ENCODE measurements at places on chromosomes 12 and 14. TPM values are rescaled to one million over a fixed set of nuclear protein-coding genes. Genes with fewer than 3 reads are reported as not detected.

DNA sequence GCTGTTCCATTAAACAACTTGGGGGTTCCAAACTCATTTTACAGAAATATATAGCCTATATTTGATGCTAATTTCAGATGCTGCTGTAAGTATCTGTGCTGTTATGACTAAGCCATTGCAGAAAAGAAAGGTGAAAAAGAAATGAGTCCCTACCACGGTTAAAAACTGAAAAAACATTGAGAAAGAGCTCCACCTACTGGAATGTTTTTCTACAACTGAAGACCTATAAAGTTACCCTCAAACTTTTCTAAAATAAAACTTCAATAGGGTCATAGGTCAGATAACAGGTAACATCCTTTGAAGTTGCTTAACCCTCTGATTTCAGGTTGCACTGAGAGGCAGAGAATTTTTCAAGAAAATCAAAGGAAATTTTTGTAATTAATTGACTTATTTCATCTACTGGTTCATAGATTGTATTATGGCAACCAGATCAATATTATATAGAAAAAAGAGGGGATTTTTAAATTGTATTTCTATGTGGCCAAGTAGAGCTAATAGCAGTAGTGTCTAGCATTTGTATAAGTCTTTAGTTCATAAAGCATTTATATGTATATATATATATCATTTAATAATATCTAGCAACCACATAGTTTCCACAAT lies 279.9 kb downstream of the RPS29 start:
- no peaks in the 10 kb centered on the region for H3K36me3 ChIP-seq
- no peak for DNase-seq
- no peak overlapping the region for H3K4me3 ChIP-seq
- no peaks in the 10 kb centered on the region for H3K4me1 ChIP-seq

GRCh38 chr12:106436164-106436563 lies 78.6 kb downstream of the POLR3B start:
- H3K27me3 ChIP-seq = no peaks in the 10 kb centered on the region
- H3K4me1 ChIP-seq = no peaks in the 10 kb centered on the region
- H3K27ac ChIP-seq = no peak overlapping the region
- H3K36me3 ChIP-seq = peaks cover 16% of the 10 kb centered on the region

DNA sequence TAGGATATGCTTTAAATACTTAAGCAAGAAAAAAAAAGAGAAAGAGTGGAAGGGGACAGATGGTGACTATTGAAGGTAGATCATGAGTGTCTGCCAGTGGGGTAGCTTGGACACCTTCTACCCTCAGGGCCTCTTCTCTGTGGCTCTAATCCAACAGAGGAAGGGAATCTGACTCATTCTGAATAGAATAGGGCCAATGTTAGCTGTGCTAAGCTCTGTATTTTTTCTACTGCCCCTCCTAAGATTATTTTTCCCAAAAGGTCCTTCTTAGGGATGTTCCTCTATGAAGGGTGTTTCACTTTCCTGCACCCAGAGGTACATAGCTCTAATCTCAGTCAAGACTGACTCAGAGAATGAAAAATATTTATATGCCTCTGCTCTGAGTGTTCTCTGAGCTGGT lies 25.6 kb downstream of the UNC79 start:
- H3K27me3 ChIP-seq = no peaks in the 10 kb centered on the region
- H3K4me3 ChIP-seq = no peak overlapping the region
- no peak for DNase-seq
- H3K27ac ChIP-seq = no peak overlapping the region

DNA sequence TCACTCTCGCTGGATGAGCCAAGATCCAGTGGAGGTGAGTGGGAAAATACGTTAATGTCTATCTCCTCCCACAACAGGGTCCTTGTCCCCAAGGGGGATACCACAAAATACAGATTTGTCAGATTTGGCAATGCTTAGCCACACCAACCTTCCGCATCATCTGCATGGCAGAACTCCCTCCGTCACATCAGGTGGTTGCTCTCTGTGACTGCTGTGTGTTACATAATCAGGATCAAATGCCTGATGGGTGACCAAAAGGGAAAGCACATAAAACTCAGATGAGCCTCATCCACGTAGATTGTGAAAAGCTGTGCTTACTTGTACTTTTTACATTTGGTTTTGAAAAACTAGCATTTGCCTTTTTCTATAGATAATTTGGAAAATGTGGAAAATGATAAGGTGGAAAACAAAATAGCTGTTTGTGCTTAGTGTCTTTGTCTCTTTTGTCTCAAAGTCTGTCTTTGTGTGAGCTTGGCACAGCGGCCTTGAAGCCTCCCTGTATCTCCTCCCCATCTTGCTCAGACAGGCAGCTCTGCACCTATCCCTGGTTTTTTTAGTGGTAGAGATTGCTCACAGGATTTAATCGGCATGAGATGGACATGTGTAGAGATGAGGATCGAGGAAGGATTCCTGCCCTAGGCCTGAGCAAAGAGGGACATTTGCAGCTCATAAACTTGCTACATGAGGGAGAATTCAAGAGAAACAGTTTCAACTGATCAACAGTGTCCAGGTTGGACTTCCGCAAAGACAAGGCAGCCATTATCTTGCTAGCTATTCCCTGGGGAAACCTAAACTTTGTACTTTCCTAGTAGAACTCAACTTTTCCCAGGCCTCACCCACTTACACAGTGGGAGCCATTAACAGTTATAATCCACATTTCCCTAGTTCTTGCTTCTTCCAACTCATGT lies 3.6 kb upstream of the FGF6 start:
- H3K36me3 ChIP-seq = no peaks in the 10 kb centered on the region
- no peaks in the 10 kb centered on the region for H3K4me1 ChIP-seq
- peaks cover 6% of the 10 kb centered on the region for H3K27me3 ChIP-seq
- H3K27ac ChIP-seq = no peak overlapping the region
- H3K4me3 ChIP-seq = no peak overlapping the region

Gene RNASE3
- polyA plus RNA-seq = not detected

- no peaks in the 10 kb centered on the region for H3K27me3 ChIP-seq
- H3K4me1 ChIP-seq = no peaks in the 10 kb centered on the region
- no peak overlapping the region for H3K4me3 ChIP-seq
- DNase-seq = no peak
Observed at GRCh38 chr12:89259821-89260220, 92.5 kb downstream of the DUSP6 start.

DNA sequence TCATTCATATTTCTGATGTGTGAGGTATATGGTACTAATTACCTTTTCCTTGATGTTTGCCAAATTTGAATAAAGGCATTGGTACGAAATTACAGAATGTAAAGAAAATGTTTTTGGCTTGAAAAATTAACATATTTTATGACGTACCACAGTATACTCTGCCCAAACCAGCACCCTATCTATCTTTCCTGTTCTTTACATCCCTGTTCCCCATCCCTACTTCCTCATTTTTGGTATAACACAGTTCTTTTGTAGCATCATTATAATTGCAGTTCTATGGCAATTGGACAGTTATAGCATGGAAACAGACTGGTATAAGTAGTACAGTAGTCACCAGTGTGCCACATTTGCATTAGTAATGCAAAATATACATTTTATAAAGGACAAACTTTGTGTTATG lies 7.0 kb upstream of the CCT2 start:
- no peaks in the 10 kb centered on the region for H3K27me3 ChIP-seq
- H3K27ac ChIP-seq = no peak overlapping the region
- no peak overlapping the region for H3K4me3 ChIP-seq
- H3K36me3 ChIP-seq = peaks cover 20% of the 10 kb centered on the region
- no peaks in the 10 kb centered on the region for H3K4me1 ChIP-seq
- DNase-seq = no peak

DNA sequence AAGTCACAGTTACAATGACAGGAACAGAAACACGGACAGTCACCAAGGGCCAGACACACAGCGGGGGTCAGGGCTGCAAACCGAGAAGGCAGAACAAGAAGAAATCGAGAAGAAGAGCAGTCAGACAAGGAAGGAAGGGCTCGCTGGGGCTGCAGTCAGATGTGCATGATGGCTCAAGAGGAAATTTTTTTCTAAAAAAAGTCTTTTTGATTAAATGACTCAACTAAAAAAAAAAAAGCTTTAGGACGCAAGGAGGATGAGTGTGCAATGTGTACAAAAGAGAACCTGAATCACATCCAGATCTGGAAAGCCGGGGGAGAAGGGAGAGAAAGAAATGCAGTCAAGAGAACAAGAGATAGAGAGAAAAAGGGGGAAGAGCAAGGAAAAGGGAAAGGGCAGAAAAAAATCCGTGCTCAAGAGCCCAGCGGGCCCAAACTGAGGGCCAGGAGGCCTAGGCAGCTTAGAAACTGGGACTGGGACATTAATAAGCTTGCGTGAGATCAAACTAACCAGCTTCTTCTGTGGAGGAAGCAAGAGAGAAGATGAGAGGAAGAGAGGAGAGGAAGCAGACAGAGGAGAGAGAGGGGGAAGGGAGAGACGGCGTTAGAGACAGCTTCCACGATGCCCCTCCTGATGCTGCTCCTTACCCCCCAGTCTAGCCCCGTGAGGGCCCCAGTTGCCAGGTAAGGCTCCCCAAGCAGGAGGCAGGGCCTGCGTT lies 6.7 kb downstream of the IFFO1 start:
- H3K27ac ChIP-seq = no peak overlapping the region
- no peak overlapping the region for H3K4me3 ChIP-seq
- H3K36me3 ChIP-seq = peaks cover 52% of the 10 kb centered on the region
- peaks cover 27% of the 10 kb centered on the region for H3K4me1 ChIP-seq
- no peaks in the 10 kb centered on the region for H3K27me3 ChIP-seq

DNA sequence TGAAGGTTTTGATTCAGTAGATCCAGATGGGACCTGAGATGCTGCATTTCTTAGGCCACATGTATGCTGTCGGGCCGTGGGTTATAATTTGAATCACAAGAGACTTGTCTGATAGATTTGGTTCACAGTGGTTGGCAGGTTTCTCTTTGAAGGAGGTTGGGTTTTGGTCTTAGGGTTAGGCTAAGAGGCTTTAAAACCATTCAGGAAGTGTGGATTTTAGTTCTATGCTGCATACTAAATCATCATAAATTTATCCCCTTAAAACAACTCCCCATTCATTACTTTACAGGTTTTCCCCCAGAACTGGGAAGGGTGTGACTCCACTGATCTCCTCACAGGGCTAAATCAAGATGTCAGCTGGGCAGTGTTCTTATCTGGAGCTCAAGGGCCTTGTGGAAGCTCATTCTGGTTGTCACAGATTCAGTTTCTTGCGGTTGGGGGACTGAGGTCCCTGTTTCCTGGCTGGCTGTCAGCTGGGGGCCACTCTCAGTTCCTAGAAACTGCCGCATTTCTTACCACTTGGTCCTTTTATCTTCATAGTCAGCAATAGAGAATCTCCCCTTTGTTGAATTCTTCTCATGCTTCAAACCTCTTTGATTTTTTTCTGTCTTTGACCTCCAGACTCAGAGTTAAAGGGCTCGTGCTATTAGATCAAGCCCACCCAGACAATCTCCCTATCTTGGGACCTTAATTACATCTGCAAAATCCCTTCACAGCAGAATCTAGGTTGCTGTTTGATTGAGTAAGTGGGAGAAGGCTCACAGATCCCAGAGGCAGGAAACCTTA lies 20.6 kb upstream of the PCNX1 start:
- no peaks in the 10 kb centered on the region for H3K36me3 ChIP-seq
- H3K27me3 ChIP-seq = no peaks in the 10 kb centered on the region
- H3K27ac ChIP-seq = peak overlapping the region; percentile 55
- H3K4me3 ChIP-seq = peak overlapping the region; percentile 42

- no peak overlapping the region for H3K27ac ChIP-seq
- H3K4me1 ChIP-seq = peaks cover 50% of the 10 kb centered on the region
- DNase-seq = no peak
- no peak overlapping the region for H3K4me3 ChIP-seq
- no peaks in the 10 kb centered on the region for H3K36me3 ChIP-seq
Observed at GRCh38 chr12:75982979-75983660, 48.5 kb downstream of the PHLDA1 start.

DNA sequence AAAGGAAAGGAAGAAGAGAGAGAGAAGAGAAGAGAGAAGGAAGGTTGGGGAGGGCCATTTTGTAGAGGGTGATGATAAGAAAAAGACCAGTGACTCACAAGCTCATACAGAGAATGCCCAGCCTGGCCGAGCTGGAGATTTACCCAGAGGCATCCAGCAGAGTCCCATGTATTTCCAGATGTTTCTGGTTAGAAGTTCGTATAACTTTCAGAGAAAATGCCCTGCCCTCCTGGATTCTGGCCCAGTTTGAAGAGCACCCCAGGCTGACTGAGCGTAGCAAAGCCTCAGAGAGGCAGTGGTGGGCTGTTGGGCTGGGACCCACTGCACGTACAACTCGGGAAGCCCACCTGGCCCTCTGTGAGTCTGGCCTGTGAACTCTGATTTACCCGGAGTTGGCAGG lies 221.8 kb downstream of the SLC41A2 start:
- H3K4me3 ChIP-seq = no peak overlapping the region
- no peaks in the 10 kb centered on the region for H3K36me3 ChIP-seq
- no peak overlapping the region for H3K27ac ChIP-seq
- peaks cover 95% of the 10 kb centered on the region for H3K4me1 ChIP-seq
- no peaks in the 10 kb centered on the region for H3K27me3 ChIP-seq

Gene CLEC14A
- not detected for polyA plus RNA-seq

DNA sequence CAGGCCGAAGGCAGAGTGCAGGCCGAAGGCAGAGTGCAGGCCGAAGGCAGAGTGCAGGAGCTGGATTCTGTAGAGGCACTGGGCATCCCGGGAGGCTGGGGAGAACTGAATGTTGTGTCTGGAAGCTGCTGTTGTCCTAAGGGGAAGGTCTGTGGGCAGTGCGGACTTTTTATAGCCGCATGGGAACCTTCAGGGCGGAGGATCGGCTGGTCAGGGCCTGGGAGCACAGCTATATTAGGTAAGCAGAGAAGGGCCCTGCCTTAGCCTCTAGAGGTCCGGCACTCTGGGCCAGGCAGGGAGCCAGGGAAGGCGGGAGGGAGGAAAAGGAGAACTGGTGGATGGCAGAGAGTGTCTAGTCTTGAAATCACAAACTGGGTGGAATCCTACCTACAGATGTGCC lies 14.2 kb downstream of the CABP1 start:
- peaks cover under 1% of the 10 kb centered on the region for H3K4me1 ChIP-seq
- DNase-seq = no peak
- H3K4me3 ChIP-seq = no peak overlapping the region
- H3K27me3 ChIP-seq = peaks cover 3% of the 10 kb centered on the region

DNA sequence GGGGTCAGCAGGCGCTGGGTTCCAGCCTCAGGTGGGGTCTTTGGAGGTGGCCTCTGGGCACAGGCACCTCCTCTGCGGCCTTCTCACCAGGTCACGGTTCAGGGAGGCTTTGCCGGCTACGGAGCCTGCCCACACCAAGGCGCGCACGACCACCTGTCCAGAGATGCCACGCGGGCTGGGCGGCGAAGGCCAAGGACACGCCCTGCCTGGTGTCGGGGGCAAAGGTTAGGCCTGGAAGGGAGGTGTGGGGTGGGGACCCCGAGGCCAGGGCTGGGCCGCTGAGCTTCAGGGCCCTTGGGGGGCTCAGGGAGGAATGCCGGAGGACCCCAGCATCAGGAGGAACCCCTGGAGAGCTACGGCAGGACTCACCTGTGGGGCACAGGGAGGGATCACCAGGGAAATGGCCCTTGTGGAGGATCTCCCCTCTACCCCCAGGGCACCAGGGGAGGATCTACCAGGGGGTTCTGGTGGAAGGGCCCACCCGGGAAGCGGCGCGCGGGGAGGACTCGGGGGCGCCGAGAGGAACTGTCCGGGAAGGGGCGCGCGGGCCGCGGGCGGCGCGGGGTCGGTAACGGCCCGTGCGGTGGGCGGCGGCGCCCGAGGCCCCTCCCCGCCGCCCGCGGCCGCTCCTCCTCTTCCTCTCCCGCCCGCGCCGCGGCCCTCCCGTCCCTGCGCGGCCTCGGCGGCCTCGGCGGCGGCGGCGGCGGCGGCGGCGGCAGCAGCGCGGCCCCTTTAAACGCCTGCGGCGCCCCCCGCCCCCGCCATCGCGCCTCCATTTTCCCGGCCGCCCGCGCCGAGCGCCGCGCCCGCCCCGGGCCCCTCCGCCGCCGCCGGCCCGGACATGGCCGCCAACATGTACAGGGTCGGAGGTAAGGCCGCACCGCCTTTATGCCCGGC lies at the start of gene MTA1:
Gene MTA1, plus strand, starts transcription at position 633 of the 897 bp plus-strand sequence. Its CDS starts 209 bp downstream, at position 842.
- peaks cover 43% of the 10 kb centered on the region for H3K4me1 ChIP-seq
- peaks cover 2% of the 10 kb centered on the region for H3K27me3 ChIP-seq
- peak within 1 kb of the TSS; percentile 48 for H3K27ac ChIP-seq
- no peaks in the 10 kb centered on the region for H3K36me3 ChIP-seq
- DNase-seq = peak; percentile 50

Gene TTC9
- 16.1 TPM for polyA plus RNA-seq

Data from CD4-positive, alpha-beta memory T cell (primary cell).